Activated CD4-positive, alpha-beta memory T cell treated with anti-CD3 and anti-CD28 coated beads, Interleukin-2, amount 10 ng/mL, durations not matched to agents 7 days and 5 days (primary cell): ENCODE measurements at places on chromosomes 11 and 22.

- no peak for DNase-seq
Measured at GRCh38 chr11:19595840-19596751, 116.5 kb upstream of the NAV2 start.

DNA sequence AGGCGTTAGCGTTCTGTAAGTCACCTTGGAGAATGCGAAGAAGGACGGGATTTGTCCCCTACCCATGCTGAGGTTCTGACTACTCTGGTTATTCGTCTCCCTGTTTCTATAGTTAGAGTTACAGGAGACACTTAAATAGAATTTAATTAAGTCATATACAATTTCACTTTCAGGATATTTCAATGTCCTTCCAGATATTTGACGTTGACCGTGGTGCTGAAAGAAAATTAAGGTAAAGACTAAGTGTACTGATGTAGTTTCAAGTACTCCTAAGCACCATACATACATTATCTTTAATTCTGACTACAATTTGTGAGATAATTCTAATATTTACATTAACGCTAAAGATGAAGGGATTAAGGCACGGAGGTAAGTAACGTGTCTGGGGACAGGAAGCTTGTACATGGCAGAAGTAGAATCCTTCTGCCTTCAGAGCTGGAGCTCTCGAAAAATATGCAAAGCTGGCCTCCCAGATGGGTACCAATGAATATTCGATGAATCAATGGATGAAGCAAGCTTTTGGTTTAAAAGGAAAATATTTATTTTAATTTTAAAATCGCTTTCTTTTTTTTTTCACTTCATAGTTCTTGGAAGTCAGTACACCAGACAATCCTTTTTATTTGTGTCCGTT, 539 bp upstream of the SLC36A4 start:
- DNase-seq = no peak

GRCh38 chr11:129595038-129595962, 219.7 kb downstream of the BARX2 start:
- no peak for DNase-seq

GRCh38 chr11:110529043-110529442, 99.3 kb downstream of the FDX1 start:
- DNase-seq = no peak

DNA sequence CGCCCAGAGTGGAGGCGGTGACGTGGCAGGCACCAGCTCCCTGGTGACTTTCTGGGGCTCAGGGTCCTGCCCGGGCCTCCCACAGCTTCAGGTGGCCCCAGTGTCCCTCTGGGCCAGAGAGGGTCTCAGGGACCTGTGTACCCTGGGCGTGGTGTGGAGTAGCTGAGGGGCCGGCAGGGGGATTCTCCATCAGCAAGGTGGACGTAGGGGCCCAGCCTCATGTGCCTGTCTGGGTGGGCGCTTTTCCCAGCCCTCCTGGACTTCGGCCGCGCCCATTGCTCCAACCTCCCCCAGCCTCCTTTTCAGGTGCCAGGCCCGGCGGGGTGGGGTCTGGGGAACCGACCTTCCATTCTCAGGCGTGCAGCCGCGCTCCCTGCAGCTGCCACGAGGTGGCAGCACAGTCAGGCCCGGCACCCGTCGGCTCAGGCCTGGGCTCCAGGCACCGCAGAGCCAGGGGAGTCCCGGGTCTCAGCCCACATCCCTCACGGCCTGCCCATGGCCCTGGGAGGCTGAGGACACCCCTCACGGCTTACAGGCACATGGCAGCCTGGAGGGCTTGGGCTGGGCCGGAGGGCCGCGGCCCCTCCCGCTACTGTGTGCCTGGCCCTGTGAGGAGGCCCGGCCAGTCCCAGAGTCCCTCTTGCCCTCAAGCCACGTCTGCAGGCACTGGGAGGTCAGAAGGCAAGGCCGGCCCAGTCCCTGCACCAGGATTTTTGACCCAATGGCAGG, 19.9 kb upstream of the MUC5B start:
- DNase-seq = peak; percentile 62

- DNase-seq = no peak
Measured at GRCh38 chr11:134369656-134370525, 38.1 kb downstream of the GLB1L2 start.

DNA sequence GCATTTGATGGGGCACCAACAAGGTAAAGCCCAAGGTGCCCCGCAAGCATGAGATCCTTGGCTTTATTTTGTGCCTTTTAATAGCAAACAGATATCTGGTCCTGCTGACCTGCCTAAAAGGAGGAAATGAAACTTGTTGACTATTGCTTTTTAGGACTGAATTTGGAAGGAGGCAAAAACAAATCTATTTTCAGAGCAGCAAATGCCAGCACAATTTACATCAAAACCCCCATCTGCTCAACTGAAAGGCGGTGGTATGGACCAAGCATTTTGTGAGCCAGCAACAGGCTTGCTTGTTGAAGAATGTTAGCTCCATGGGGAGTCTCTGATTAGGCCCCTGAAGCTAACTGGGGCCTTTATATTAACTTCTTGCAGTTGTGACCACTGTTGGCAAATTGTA, 192.6 kb upstream of the E2F8 start:
- DNase-seq = no peak

DNA sequence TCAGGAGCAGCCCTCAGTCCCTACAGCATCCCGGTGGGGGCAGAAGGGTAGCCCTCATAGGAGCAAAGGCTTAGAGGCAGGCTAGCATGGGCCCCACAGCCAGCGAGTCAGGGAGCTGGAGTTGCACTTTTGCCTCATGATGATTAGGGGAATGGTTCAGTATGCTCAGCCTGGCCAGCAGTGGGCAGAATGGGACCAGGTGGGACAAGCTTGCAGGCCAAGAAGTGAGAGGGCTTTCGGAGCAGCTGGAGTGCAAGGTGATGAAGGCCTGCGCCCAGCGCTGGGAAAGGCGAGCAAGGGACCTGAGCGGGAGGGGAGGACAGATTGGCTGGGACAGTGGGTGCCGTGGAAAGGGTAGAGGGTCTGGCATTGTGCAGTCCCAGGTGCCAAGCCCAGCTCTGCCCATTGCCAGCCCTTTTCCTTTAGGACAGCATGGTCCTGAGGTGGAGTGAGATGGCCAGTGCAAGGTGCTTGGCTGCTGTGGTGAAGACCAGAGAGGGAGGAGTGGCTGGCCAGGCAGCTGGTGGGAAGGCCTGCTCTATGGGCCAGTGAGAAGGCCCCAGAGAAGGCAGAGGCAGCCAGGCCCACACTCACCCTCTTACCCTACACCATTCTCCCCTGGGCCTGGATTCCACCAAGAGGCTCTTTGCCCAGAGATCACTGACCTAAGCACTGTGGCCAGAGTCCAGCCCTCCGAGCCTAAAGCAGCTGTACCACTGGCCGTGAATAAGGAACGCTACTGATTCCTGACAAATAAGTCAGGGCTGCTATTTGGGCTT, 47.9 kb upstream of the SUSD2 start:
- no peak for DNase-seq

DNA sequence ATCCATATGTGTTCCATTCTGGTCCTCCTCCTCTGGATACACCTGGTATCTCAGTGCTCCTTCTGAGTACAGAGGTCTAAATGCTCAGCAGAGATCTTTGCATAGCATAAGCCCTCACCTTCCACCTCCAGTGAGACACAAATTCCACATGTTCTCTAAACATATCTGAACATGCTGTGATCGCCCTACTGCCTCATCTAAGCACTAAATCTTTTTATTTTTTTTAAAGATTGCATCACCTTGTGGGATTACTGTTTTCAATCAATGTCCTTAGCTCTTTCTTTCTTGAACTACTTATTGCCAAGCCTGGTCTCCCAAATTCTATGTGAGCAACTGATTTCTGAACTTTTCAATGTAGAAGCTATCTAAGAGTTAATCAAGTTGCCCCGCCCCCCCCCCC, 113.4 kb downstream of the TRPC6 start:
- DNase-seq = no peak

GRCh38 chr11:20770414-20770946, 101.1 kb downstream of the NELL1 start:
- DNase-seq = no peak

DNA sequence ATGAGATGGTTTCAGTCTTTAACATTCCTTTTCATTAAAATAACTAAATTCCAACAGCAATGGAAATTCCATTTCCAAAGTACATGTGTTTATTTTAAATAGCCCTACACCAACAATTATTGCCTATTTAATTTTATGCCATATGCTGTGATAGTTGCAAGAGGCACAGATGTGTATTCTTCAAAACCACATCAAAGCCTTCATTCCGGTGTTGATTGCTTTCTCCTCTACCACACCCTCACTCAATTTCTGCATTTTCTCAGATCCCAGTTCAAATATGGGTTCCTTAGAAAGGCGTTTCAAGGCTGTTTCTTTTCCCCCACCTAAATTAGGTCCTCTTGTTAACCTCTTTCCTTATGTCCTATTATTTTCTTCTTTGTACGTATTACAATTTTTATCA, 6.0 kb upstream of the HSD17B12 start:
- no peak for DNase-seq

GRCh38 chr11:10308201-10308954, 3.5 kb downstream of the ADM start:
- DNase-seq = no peak

DNA sequence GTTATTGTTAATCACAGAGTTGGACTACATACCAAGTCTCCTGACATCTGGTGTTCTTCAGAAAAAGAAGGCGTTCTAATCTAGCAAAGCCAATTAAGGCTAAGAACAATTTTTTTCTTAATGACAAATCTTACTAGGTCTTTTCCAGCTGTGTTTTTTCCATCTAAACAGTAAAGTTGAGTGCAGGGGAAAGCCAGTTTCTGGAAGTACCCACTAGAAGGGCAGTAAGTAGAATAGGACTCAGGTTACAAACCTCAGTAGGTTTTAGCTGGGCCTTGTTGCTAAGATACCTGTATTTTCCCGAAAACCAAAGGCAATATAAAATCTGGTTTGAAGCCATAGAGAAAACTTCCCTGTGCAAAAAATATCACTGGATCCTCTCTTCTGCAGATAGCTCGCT, 351.9 kb downstream of the ETS1 start:
- no peak for DNase-seq

- no peak for DNase-seq
Measured at GRCh38 chr11:68216171-68216938, 3.3 kb upstream of the KMT5B start.

DNA sequence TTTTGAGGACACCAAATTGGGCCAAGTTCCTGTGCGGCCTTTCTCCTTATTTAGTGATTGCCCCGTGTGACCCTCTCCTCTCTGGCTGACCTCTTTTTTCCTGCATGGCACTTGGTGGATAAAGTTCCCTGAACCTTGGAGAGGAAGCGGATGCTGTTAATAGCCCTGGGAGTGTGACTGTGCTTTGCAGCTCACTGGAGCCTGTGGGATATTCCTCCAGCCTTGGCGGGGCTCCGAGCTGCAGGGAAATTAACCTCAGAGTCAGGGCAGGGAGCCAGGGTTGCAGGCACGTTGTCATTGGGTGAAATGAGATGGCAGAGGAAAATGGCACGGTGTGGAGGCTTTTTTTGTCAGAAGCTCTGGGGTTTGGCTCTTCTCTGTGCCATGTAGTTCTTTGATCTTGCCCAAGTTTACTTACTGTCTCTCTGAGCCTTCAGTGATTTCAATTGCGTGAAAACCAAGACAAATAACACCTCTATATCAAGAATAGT, 965 bp downstream of the OR9Q1 start:
- DNase-seq = no peak

- no peak for DNase-seq
Measured at GRCh38 chr11:117722082-117722481, 74.9 kb downstream of the DSCAML1 start.

DNA sequence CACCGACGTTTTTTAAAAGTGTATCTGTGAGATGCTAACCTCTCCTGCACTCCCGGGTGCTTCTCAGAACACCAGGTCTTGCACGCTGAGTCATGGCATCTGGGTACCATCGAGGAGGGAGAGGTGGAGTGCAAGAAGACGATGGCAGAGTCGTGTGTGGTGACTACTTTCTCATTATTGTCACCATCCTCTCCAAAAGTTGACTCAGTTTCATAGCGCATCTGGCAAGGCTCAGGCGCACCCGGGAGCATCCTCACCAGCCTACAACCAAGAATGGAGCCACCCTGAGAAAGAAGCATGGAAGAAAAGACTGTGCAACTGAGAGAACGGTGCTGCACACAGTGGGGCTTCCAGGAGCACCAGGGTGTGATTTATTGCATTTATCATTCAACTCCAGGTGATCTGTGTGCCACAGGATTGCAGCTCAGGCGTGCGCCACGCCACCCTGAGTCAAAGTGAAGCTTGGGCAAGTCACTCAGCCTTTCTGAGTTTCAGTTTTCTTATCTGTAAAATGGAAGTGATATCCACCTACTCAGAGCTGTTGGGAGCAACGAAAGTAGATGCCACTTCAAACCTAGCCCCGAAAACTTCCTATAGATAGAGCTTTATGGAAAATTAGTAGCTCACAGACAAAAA, 65.4 kb downstream of the LINC01488 start:
- DNase-seq = peak; percentile 31

DNA sequence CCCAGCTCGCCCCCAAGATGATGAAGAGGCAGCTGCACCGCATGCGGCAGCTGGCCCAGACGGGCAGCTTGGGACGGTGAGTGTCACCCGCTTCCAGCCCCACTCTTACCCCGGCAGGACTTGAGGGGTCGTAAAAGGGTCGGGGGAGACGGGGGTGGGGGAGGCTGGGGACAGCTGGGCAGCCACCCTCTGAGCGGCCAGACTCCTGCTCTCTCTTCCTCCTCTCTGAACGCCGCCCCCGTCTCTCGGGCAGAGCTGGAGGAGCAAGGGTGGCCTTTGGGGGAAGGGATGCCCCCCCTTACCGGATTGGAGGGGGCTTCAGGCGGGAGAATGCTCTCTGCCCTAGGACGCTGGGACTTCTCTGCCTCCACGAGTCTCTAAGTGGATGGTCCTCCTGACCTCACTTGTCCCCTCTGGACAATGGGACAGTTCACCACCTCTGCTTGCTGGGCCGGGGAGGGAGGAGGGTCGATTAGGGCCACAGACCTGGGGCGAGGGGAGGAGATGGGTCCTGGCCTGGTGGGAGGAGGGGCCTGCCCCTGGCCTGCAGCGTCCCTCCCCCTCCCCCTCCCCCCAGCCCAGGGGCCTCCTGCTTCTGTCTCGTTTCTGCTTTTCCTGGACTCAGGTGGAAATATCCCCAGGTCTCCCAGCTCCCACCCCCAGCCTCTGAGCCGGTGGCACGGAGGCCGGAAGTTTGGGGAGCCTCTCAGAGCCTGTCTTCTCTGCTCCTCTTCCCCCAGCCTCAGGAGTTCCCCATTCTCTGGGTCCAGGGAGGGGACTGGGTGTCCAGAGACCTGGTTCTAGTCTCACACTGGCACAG, 512 bp downstream of the SH3BP1 start:
- peak; percentile 41 for DNase-seq

DNA sequence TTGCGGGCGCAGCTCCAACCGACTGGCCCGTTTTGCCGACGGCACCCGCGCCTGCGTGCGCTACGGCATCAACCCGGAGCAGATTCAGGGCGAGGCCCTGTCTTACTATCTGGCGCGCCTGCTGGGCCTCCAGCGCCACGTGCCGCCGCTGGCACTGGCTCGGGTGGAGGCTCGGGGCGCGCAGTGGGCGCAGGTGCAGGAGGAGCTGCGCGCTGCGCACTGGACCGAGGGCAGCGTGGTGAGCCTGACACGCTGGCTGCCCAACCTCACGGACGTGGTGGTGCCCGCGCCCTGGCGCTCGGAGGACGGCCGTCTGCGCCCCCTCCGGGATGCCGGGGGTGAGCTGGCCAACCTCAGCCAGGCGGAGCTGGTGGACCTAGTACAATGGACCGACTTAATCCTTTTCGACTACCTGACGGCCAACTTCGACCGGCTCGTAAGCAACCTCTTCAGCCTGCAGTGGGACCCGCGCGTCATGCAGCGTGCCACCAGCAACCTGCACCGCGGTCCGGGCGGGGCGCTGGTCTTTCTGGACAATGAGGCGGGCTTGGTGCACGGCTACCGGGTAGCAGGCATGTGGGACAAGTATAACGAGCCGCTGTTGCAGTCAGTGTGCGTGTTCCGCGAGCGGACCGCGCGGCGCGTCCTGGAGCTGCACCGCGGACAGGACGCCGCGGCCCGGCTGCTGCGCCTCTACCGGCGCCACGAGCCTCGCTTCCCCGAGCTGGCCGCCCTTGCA, 1.0 kb downstream of the FJX1 start:
- DNase-seq = no peak
